ENCODE measurements at places on chromosomes 11 and 22. TPM values are rescaled to one million over a fixed set of nuclear protein-coding genes. Genes with fewer than 3 reads are reported as not detected.
A peak's percentile ranks its signal among the peaks of the same experiment; 100 is the strongest.

Gene KRTAP5-2
- total RNA-seq: not detected

Gene ZC3H12C
- 20.9 TPM for total RNA-seq

Gene TCN2
- 40.2 TPM for total RNA-seq

Gene GRM5
- total RNA-seq: not detected

Gene ASPHD2
- 2.4 TPM for total RNA-seq

Gene SLC22A8
- not detected for total RNA-seq

Gene YPEL4
- 1.1 TPM for total RNA-seq

Gene P2RY6
- 2.6 TPM for total RNA-seq

Gene RFPL3
- total RNA-seq: not detected

- H3K27ac ChIP-seq: no peak overlapping the region
- no peak for DNase-seq
- H3K4me1 ChIP-seq: no peaks in the 10 kb centered on the region
- no peaks in the 10 kb centered on the region for H3K27me3 ChIP-seq
These were observed 74.2 kb upstream of the MS4A8 start for GRCh38 chr11:60625262-60625661.

GRCh38 chr11:121578251-121578976, 125.6 kb upstream of the SORL1-AS1 start:
- no peaks in the 10 kb centered on the region for H3K36me3 ChIP-seq
- H3K27ac ChIP-seq: no peak overlapping the region
- peaks cover 16% of the 10 kb centered on the region for H3K4me1 ChIP-seq
- DNase-seq: no peak
- no peaks in the 10 kb centered on the region for H3K27me3 ChIP-seq
- H3K4me3 ChIP-seq: no peak overlapping the region

DNA sequence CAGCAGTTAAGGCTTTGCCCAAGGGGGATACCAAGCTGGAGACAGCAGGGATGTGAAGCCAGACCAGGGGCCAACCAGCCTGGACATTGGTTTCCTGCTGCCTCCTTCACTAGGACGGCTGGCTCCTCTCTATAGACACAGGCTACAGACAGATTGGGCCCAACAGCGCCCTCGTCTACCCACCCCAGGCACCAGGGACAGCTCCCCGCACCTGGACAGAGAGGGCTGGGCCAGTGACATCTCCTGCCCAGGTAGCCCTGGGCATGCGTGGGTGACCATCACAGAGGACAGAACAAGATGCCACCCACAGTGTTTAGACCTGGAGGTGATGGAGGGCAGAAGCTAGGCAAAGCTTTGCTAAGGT, 1.2 kb downstream of the DKK3 start:
- H3K4me3 ChIP-seq: no peak overlapping the region
- no peaks in the 10 kb centered on the region for H3K36me3 ChIP-seq
- H3K4me1 ChIP-seq: peaks cover 8% of the 10 kb centered on the region
- no peak overlapping the region for H3K27ac ChIP-seq

GRCh38 chr11:19345848-19346681, 105.3 kb upstream of the E2F8 start:
- peak overlapping the region; percentile 43 for H3K27ac ChIP-seq
- H3K4me1 ChIP-seq: peaks cover 15% of the 10 kb centered on the region
- no peaks in the 10 kb centered on the region for H3K36me3 ChIP-seq
- DNase-seq: peak; percentile 78

DNA sequence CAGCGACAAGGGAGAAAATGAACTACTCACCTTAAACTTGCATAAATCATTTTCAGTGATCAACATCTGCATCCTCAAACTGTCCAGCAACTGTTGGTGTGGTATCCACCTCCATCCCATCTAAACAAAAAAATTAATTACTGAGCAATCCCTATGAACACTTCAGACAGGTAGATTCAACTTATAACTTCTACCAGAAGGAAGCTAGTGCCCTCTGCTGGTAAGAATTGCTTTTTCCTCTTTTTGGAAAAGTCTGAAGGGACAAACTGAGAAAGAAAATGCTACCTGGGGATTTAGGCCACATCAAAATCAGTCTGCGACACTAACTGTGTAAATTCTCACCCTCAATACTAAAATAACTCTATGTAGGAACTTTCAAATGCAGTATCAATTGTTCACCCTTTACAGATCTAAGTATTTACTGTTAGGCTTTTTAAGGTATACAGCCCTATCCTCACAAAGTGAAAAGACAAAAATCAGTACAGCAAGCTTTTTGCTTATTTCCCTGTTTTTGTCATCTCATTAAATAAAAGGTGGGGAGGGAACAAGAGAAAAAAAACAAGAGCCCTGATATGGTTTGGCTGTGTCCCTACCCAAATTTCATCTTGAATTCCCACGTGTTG, 17.9 kb downstream of the CLNS1A start:
- H3K4me1 ChIP-seq: no peaks in the 10 kb centered on the region
- H3K27me3 ChIP-seq: no peaks in the 10 kb centered on the region
- no peak overlapping the region for H3K27ac ChIP-seq

- no peaks in the 10 kb centered on the region for H3K4me1 ChIP-seq
- no peaks in the 10 kb centered on the region for H3K36me3 ChIP-seq
- H3K27ac ChIP-seq: no peak overlapping the region
These were observed 253.0 kb downstream of the INSC start for GRCh38 chr11:15367695-15368094.

DNA sequence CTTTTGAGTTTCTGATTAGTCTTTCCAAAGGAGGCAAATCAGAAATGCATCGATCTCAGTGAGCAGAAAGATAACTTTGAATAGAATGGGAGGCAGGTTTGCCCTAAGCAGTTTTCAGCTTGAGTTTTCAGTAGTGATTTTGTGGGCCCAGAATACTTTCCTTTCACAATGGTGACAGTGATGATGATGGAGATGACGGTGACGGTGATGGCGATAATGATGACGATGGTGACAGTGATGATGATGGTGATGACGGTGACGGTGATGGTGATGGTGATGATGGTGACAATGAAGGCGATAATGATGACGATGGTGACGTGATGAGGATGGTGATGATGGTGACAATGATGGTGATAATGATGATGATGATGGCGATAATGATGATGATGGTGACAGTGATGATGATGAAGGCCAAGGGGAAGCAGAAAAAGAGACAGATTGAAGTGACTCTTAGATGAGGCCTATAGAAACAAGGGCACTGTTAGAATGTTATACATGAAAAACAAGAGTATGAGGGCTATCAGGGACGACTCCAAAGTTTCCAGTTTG, 153.4 kb upstream of the B3GAT1 start:
- no peak overlapping the region for H3K27ac ChIP-seq
- no peak overlapping the region for H3K4me3 ChIP-seq
- DNase-seq: no peak
- H3K4me1 ChIP-seq: no peaks in the 10 kb centered on the region
- no peaks in the 10 kb centered on the region for H3K27me3 ChIP-seq

DNA sequence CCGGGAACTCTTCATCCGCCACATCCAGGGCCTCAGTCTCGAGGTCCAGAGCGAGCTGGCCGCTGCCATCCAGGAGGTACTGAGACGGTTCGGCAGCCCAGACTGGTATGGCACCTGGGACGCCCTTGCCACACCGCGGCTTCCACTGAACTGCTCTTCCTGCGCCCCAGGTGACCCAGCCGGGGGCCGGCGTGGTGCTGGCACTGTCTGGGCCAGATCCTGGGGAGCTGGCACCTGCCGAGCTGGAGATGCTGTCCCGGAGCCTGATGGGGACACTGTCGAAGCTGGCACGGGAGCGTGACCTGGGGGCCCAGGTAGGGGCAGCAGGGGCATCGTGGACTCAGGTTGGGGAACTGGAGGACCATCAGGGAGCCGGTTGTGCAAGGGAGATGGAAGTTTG, 1.4 kb downstream of the CCDC88B start:
- no peak overlapping the region for H3K27ac ChIP-seq
- H3K4me3 ChIP-seq: no peak overlapping the region
- H3K36me3 ChIP-seq: no peaks in the 10 kb centered on the region
- no peaks in the 10 kb centered on the region for H3K27me3 ChIP-seq
- no peak for DNase-seq

- H3K27me3 ChIP-seq: no peaks in the 10 kb centered on the region
- H3K4me1 ChIP-seq: no peaks in the 10 kb centered on the region
- no peak for DNase-seq
- no peak overlapping the region for H3K27ac ChIP-seq
- H3K36me3 ChIP-seq: no peaks in the 10 kb centered on the region
These were observed 1465.0 kb downstream of the TBC1D22A start for GRCh38 chr22:48227341-48228018.

DNA sequence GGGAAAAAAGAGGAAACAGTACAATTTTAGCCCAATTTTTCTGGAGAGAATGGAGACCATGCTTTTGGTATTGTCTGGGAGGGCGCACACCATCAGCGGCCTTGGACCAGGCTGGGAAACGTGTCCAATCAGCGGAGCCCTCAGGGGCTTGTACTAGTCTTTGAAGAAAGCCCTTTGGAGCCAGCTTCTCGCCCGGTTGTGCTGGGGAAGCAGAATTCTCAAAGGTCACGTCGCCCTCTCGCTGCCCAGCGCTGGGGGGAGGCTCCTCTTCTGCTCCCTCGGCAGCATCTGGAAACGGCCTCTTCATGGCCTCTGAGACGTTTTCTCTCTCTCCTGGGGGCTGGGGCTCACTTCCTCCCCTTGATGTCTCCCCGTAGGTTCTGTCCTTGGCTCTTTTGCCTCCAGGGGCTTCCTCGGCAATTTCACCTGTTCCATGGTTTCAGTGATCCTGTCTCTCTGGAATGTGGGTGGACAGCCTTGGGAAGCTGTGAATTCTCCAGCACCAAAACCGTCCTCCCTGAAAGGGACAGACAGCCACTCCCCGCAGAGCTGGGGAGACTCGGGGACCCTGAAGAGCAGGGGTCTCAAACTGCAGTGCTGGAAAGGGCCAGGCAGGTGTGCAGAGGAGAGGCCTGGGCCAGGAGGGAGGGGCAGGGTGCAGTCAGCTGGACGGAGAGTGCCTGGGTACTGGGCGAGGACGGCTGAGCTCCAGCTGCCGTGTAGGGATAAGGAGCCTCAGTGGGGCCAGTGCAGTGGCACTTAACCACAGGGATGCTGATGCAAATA, 80.2 kb downstream of the RPS6KA4 start:
- H3K36me3 ChIP-seq: no peaks in the 10 kb centered on the region
- H3K27ac ChIP-seq: no peak overlapping the region
- H3K4me3 ChIP-seq: no peak overlapping the region
- DNase-seq: no peak

- H3K27me3 ChIP-seq: no peaks in the 10 kb centered on the region
- no peaks in the 10 kb centered on the region for H3K36me3 ChIP-seq
- peak; percentile 8 for DNase-seq
These were observed 660.1 kb downstream of the OPCML start for GRCh38 chr11:132872211-132872610.

Measured in thyroid gland (tissue), 4 donors.